Breast epithelium (tissue), 4 donors: ENCODE measurements at places on chromosomes 5 and 9. TPM values are rescaled to one million over a fixed set of nuclear protein-coding genes. Genes with fewer than 3 reads are reported as not detected.

Gene IFNA2
- total RNA-seq, result not detected

- no peak overlapping the region for H3K4me3 ChIP-seq
- H3K36me3 ChIP-seq, result no peaks in the 10 kb centered on the region
- no peaks in the 10 kb centered on the region for H3K4me1 ChIP-seq
- DNase-seq, result no peak
- no peaks in the 10 kb centered on the region for H3K27me3 ChIP-seq
Observed at GRCh38 chr5:142922223-142922952, 152.2 kb downstream of the ARHGAP26 start.

Gene PGM5
- total RNA-seq, result 30.8 TPM

Gene SLC4A9
- total RNA-seq, result not detected

- H3K27ac ChIP-seq, result no peak overlapping the region
- H3K4me3 ChIP-seq, result no peak overlapping the region
- no peaks in the 10 kb centered on the region for H3K4me1 ChIP-seq
Observed at GRCh38 chr5:81435023-81435422, 41.1 kb upstream of the ACOT12 start.

DNA sequence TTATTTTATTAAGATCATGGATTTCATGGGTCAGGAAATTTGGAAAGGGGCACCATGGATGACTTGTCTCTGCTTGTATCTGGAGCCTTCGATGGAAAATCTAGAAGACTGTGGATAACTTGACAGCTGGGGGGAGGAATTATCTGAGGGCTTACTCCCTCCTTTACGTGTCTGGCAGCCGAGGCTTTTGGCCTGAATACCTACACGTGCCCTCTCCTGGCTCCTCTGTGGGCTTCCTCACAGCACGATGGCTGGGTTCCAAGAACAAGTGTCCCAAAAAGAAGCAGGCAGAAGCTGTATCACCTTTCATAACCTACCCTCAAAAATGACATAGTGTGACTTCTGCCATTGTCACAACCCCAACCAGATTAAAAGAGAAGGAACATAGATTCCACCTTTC lies 228.9 kb downstream of the GRIA1 start:
- no peaks in the 10 kb centered on the region for H3K36me3 ChIP-seq
- DNase-seq, result no peak
- no peaks in the 10 kb centered on the region for H3K27me3 ChIP-seq
- no peak overlapping the region for H3K27ac ChIP-seq
- no peaks in the 10 kb centered on the region for H3K4me1 ChIP-seq

GRCh38 chr9:16012621-16013020 lies 459.8 kb downstream of the CCDC171 start:
- no peaks in the 10 kb centered on the region for H3K4me1 ChIP-seq
- DNase-seq, result no peak
- H3K4me3 ChIP-seq, result no peak overlapping the region

DNA sequence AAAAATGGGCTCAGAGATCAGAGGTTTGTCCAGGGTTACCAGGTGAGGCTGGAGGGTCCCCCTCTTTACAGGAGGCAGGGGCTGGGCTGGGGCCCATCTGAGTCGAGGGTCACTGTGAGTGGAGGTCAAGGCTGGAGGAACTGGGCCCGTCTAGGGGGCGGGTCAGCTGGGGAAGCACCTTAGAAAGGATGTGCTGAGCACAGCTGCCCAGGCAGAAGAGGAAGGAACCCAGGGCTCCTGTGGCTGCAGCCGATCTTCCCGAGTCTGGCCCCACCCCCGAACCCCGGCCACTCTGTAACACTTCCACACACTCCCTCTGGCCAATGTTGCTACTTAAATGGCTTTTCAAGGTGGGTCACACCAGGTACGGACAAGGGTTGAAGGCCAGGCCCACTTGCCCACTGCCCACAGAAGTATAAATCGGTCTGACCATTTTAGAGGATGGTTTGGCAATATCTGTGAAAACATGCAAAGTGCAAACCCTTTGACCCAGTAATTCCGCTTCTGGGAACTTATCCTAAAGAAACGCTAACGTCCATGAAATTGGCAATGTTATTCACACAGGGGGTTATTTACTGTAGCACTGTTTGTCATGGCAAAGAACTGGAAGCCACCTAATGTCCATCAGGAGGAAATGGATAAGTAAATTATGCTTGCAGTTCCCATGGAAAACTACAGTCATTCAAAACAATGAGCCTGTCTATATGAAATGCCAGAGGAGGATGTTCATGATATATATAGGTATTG lies 30.5 kb upstream of the EEIG1 start:
- no peaks in the 10 kb centered on the region for H3K4me1 ChIP-seq
- no peak overlapping the region for H3K4me3 ChIP-seq
- peak overlapping the region; percentile 48 for H3K27ac ChIP-seq

DNA sequence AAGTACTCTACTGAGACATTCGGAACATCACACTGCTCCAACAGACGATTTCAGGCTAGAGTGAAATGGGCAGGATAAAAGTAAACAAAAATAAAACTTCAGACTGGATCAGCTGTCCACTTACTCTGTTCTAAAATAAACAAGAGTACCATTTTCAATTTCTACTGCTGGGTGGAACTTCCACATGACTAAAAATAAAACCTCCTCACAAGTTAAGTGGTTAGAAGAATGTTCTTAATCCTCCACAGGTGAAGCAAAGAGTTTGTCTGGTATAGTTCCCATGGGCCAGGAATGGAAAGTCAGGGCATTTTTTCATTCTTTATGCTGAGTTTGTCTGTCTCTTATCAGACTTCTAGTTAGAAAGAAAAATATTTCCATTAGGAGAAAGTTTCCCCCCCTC lies 15.7 kb downstream of the NUDT12 start:
- no peak overlapping the region for H3K4me3 ChIP-seq
- H3K27me3 ChIP-seq, result no peaks in the 10 kb centered on the region
- no peak overlapping the region for H3K27ac ChIP-seq
- H3K4me1 ChIP-seq, result no peaks in the 10 kb centered on the region
- H3K36me3 ChIP-seq, result peaks cover 10% of the 10 kb centered on the region

GRCh38 chr5:132013006-132013689 lies 1.7 kb upstream of the ACSL6 start:
- H3K27ac ChIP-seq, result no peak overlapping the region
- peak; percentile 3 for DNase-seq
- H3K4me3 ChIP-seq, result no peak overlapping the region
- no peaks in the 10 kb centered on the region for H3K36me3 ChIP-seq
- H3K4me1 ChIP-seq, result no peaks in the 10 kb centered on the region

GRCh38 chr5:67310169-67310568 lies 113.6 kb upstream of the CD180 start:
- no peak for DNase-seq
- no peaks in the 10 kb centered on the region for H3K36me3 ChIP-seq
- no peaks in the 10 kb centered on the region for H3K27me3 ChIP-seq
- H3K4me3 ChIP-seq, result no peak overlapping the region
- H3K4me1 ChIP-seq, result no peaks in the 10 kb centered on the region

DNA sequence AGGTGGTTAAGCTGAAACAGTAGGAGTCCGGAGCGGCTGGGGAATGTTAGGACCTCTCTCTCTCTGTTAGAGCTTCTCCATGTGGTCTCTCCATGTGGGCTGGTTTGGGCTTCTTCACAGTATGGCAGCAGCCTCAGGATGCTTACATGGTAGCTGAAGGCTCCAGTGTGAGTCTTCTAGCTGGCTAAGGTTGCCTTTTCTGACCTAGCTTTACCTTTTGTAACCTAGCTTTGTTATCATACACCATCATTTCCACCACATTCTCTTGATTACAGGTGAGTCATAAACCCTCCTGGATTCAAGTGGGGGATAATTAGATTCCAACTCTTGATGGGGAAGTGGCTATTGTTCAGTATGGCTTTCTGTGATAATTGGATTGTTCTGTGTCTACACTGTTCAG lies 98.5 kb downstream of the MTREX start:
- H3K4me3 ChIP-seq, result no peak overlapping the region
- no peaks in the 10 kb centered on the region for H3K27me3 ChIP-seq
- DNase-seq, result no peak

- no peak overlapping the region for H3K4me3 ChIP-seq
- peak overlapping the region; percentile 12 for H3K27ac ChIP-seq
- no peak for DNase-seq
- no peaks in the 10 kb centered on the region for H3K27me3 ChIP-seq
- H3K36me3 ChIP-seq, result no peaks in the 10 kb centered on the region
- peaks cover 15% of the 10 kb centered on the region for H3K4me1 ChIP-seq
Observed at GRCh38 chr5:72246954-72247442, 73.0 kb downstream of the MRPS27 start.

- H3K4me3 ChIP-seq, result no peak overlapping the region
- H3K27me3 ChIP-seq, result no peaks in the 10 kb centered on the region
- no peaks in the 10 kb centered on the region for H3K4me1 ChIP-seq
- no peak overlapping the region for H3K27ac ChIP-seq
- no peaks in the 10 kb centered on the region for H3K36me3 ChIP-seq
- peak; percentile 71 for DNase-seq
Observed at GRCh38 chr5:174532455-174533453, 191.6 kb upstream of the MSX2 start.
